ENCODE measurements at places on chromosomes 2 and 18. TPM values are rescaled to one million over a fixed set of nuclear protein-coding genes. Genes with fewer than 3 reads are reported as not detected.

- no peaks in the 10 kb centered on the region for H3K27me3 ChIP-seq
- H3K27ac ChIP-seq: no peak overlapping the region
- H3K36me3 ChIP-seq: peaks cover 3% of the 10 kb centered on the region
- H3K4me1 ChIP-seq: peaks cover 5% of the 10 kb centered on the region
- H3K4me3 ChIP-seq: no peak overlapping the region
Measured at GRCh38 chr2:177316756-177317155, 52.2 kb upstream of the NFE2L2 start.

- no peak for DNase-seq
- H3K27me3 ChIP-seq: no peaks in the 10 kb centered on the region
- peaks cover 12% of the 10 kb centered on the region for H3K4me1 ChIP-seq
- no peaks in the 10 kb centered on the region for H3K36me3 ChIP-seq
- H3K4me3 ChIP-seq: no peak overlapping the region
Measured at GRCh38 chr2:220877897-220878296, 694.2 kb downstream of the EPHA4 start.

GRCh38 chr2:240479111-240479501 lies 43.6 kb downstream of the GPC1 start:
- no peak overlapping the region for H3K27ac ChIP-seq
- no peak for DNase-seq
- no peak overlapping the region for H3K4me3 ChIP-seq
- H3K4me1 ChIP-seq: no peaks in the 10 kb centered on the region
- peaks cover 1% of the 10 kb centered on the region for H3K36me3 ChIP-seq

DNA sequence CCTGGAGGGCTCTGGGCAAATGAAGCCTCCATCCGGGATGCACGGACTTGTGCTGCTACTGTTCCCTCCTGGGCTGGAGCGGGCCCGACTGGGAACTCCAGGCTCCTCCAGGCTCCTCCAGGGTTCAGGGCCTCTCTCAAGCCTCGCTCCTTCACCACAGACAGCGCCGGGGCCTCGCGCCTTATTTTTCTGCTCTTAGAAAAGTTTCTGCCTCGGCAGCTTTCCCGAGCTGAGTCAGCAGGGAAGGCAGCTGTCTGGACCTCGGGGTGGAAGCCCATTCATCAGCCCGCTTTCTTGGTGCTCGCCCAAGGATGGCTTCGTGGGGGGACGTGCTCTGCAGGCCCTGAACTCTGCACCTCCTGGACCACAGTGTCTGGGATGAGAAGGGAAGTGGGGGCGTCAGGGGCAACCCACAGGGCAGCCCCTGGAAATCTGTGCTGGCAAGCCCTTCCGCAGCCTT lies 12.9 kb upstream of the TEX51 start:
- no peaks in the 10 kb centered on the region for H3K36me3 ChIP-seq
- H3K4me3 ChIP-seq: peak overlapping the region; percentile 14
- peaks cover 2% of the 10 kb centered on the region for H3K4me1 ChIP-seq
- DNase-seq: no peak
- H3K27me3 ChIP-seq: peaks cover 27% of the 10 kb centered on the region

- no peak for DNase-seq
- H3K27me3 ChIP-seq: no peaks in the 10 kb centered on the region
- no peaks in the 10 kb centered on the region for H3K36me3 ChIP-seq
- H3K4me3 ChIP-seq: no peak overlapping the region
Measured at GRCh38 chr18:43994381-43994780, 686.3 kb upstream of the SETBP1 start.

DNA sequence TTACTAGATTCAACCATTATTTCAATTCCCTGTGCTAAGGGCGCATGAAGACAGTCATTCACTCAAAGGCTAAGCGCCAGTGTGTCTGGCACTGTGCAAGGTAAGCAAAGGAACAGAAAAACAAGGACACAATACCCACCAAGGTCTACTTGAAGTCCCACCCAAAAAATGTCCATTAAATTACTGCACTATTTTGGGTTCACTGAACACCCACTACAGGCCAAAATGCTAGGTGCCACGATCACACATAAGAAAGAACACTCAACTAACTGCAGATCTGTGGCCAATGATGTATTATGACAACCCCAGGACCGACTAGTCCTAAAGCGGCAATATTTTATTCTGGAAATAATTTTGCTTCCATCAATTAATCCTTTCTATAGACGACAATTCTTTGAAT lies 1.8 kb downstream of the TMEM131 start:
- H3K27me3 ChIP-seq: no peaks in the 10 kb centered on the region
- H3K4me3 ChIP-seq: peak overlapping the region; percentile 90
- H3K36me3 ChIP-seq: peaks cover 1% of the 10 kb centered on the region
- DNase-seq: no peak
- peaks cover 38% of the 10 kb centered on the region for H3K4me1 ChIP-seq
- H3K27ac ChIP-seq: peak overlapping the region; percentile 69

- no peak for DNase-seq
- H3K27ac ChIP-seq: no peak overlapping the region
- peaks cover 5% of the 10 kb centered on the region for H3K4me1 ChIP-seq
- no peaks in the 10 kb centered on the region for H3K27me3 ChIP-seq
Measured at GRCh38 chr18:53458944-53459580, 765.4 kb downstream of the MBD2 start.

DNA sequence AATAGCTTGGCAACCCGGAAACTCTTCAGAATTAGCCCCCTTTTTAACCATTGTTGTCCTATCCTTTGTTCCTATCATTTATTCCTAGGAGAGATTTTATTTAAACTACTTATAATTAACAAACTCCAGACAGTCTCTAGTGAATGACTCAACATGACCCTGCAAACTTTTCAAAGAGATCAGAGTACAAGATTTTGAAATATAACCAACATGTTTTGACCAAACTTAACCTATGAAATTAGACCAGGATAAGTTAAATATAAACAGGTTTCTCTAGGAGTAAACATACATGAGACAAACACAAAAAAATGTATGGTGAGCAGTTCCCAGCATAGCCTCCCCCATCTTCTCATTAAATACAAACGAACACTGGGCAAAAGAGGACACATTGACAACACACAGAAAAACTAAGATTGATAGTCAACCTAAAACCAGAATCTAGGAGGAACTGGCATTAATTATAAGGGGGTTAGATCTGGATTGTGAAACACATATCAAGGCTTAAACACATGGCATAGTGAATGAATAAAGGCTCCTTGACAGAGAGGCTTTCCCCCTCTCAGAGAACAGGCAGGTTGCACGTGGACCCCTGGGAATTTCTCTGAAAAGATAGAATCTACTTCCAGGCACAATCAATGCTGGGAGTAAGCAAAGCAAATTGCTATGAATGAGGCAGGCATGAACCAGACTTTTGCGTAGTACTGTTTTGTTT lies 284.1 kb downstream of the IRS1 start:
- no peak overlapping the region for H3K4me3 ChIP-seq
- H3K4me1 ChIP-seq: peaks cover 11% of the 10 kb centered on the region
- no peaks in the 10 kb centered on the region for H3K36me3 ChIP-seq
- DNase-seq: no peak

DNA sequence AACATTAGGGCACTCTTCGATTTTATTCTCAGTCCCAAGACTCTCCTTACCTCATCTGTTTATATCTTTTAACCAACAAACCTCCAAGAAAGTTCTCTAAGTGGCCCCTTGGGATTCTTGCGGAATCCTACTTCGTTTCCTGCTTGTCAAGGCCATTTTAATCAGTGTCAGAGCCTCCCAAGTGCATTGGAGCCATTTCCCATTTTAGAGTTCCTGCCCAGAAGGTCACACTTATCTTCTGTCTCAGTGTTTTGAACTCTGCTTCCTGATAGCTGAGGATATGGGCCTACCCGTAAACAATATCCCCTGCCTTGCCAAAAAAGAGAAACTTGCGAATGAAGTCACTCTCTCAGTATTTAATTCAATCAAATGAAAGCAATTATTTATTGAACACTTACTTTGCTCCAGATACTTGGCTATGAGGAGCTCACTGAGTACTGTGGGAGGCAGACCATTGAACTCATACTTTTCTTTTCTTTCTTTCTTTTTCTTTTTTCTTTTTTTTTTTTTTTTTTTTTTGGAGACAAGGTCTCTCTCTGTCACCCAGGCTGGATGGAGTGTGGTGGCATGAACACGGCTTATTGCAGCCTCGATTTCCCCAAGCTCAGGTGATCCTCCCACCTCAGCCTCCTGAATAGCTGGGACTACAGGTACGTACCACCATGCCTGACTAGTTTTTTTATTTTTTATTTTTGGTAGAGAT lies 5.7 kb upstream of the NOSTRIN start:
- no peaks in the 10 kb centered on the region for H3K36me3 ChIP-seq
- peaks cover 20% of the 10 kb centered on the region for H3K4me1 ChIP-seq

- H3K27ac ChIP-seq: no peak overlapping the region
- H3K4me3 ChIP-seq: no peak overlapping the region
Measured at GRCh38 chr2:176415174-176415895, 146.1 kb downstream of the MTX2 start.

DNA sequence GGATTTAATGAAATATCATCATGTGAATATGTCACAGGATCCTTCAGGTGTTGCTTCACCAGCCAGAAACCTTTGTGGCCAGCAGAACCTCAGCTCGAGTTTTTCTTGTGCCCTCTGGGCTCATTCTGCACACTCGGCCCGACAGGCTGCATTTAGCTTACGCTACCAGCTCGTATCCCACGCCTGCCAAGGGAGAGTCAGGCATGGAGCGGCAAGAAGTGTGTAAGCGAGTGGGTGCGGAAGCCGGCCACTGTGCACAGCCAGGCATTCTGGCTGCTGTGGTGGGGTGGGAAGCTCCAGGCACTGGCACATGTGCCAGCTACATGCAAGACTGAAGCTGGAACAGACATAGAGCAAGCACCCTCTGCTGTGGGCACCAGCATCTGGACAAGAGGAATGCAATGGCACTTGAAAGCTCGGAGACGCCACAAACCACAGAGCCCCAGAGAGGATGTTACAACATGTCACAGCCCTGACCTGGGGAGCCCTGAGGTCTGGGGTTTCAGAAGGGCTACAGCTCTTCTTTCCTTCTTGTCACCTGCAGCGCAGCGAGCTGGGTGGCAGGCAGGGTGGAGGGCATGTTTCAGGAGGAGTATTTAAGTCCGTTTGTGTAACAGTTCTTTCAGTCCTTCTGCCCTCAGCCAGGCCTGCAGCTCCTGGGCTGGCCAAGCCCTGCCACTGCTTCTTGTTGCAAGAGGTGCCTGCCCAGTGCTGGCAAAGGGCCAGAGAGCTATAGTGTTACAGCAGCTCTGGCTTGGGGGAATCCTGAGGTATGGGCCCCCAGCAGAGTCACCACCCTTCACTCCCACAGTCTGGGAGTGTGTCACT lies 257.3 kb upstream of the HNMT start:
- peaks cover 10% of the 10 kb centered on the region for H3K4me1 ChIP-seq
- no peak overlapping the region for H3K27ac ChIP-seq
- no peak for DNase-seq
- no peaks in the 10 kb centered on the region for H3K27me3 ChIP-seq

DNA sequence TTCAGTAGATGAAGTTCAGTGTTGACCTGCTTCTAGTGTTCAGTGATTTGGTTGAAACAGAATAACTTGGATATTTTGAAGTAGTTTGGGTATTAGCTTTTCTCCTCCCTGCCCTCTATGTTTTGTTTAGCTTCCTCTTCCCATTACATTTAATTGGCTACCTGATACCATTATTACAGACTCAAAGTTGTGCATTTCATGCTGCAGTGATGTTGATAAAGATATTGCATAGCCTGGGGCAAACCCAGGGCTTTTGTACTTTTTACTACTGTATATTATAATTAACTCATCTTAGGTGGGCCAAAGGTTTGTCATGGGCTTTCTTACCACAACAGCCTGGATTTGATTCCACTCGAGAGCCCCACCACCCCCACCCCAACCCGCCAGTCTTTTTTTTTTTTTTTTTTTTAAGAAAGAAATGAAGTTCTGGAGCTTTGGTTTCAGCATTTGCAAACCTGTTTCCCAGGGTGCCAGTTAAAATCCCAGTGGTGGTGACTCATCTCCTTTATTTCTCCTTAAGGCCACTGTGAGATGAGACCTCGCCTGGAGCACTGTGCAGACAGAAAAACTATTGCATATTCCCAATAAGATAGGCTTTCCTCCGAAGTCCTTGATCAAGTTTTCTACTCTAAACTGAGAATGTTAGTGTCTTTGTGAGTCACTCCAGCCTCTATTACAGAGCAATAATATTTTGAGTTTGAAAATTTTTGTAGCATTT lies 393.7 kb upstream of the FANCL start:
- peaks cover 3% of the 10 kb centered on the region for H3K4me1 ChIP-seq
- H3K27me3 ChIP-seq: no peaks in the 10 kb centered on the region
- no peak overlapping the region for H3K4me3 ChIP-seq
- H3K36me3 ChIP-seq: no peaks in the 10 kb centered on the region
- no peak for DNase-seq

GRCh38 chr2:233039212-233039845 lies 6.9 kb downstream of the NEU2 start:
- DNase-seq: no peak
- H3K27me3 ChIP-seq: peaks cover 7% of the 10 kb centered on the region
- no peaks in the 10 kb centered on the region for H3K4me1 ChIP-seq

GRCh38 chr2:6865346-6866274 lies at the start of gene CMPK2:
Gene CMPK2 (minus strand): TSS chr2:6865907. CDS start chr2:6865696, 211 bp downstream.
- peak; percentile 67 for DNase-seq
- H3K27ac ChIP-seq: peak within 1 kb of the TSS; percentile 92
- peaks cover 7% of the 10 kb centered on the region for H3K4me1 ChIP-seq
- peaks cover 10% of the 10 kb centered on the region for H3K27me3 ChIP-seq
- H3K4me3 ChIP-seq: peak within 1 kb of the TSS; percentile 77

DNA sequence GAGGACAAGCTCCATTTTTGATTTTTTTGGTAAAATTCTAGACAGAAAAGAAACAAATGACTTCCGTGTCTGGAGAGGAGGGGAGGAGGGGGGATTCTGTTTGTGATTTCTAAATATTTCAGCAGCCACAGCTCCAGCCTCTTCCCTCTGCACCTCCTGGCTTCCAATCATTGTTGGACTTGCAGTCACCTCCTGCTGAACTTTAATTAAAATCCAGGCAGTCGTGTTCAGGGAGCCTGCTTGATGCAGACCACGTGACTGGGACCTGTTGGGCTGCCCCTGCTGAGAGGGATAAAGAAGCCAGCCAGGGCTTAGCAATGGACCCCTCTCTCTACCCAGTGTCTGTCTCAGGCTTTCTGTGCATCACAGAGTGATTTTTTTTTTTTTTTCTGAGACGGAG lies 115.1 kb downstream of the SH3BP4 start:
- H3K4me1 ChIP-seq: peaks cover 6% of the 10 kb centered on the region
- no peaks in the 10 kb centered on the region for H3K36me3 ChIP-seq
- H3K4me3 ChIP-seq: no peak overlapping the region

- no peak overlapping the region for H3K4me3 ChIP-seq
- H3K27ac ChIP-seq: no peak overlapping the region
- no peaks in the 10 kb centered on the region for H3K27me3 ChIP-seq
- no peaks in the 10 kb centered on the region for H3K4me1 ChIP-seq
- no peaks in the 10 kb centered on the region for H3K36me3 ChIP-seq
- no peak for DNase-seq
Measured at GRCh38 chr2:153551698-153552097, 73.1 kb upstream of the RPRM start.

- H3K27ac ChIP-seq: no peak overlapping the region
- no peak overlapping the region for H3K4me3 ChIP-seq
- peaks cover 2% of the 10 kb centered on the region for H3K27me3 ChIP-seq
Measured at GRCh38 chr2:12196495-12196894, 450.1 kb downstream of the LPIN1 start.

GLI2 gene
- 2.3 TPM for total RNA-seq

NAT8 gene
- not detected for total RNA-seq

MC5R gene
- total RNA-seq: not detected

MEP1B gene
- total RNA-seq: not detected

FABP1 gene
- 4.5 TPM for total RNA-seq

IFT172 gene
- total RNA-seq: 43.7 TPM

SULT1C4 gene
- 35.5 TPM for total RNA-seq

RHOB gene
- 148 TPM for total RNA-seq
